ENCODE measurements at places on chromosomes 1 and 21. TPM values are rescaled to one million over a fixed set of nuclear protein-coding genes. Genes with fewer than 3 reads are reported as not detected.

GRCh38 chr1:168114845-168115244 lies 21.9 kb downstream of the GPR161 start:
- no peak for DNase-seq

GRCh38 chr1:169604781-169605560 lies 18.7 kb upstream of the F5 start:
- DNase-seq = no peak

- no peak for DNase-seq
Measured at GRCh38 chr21:34967509-34968289, 81.4 kb downstream of the RUNX1 start.

- DNase-seq = peak; percentile 94
Measured at GRCh38 chr1:74197657-74198552, at the start of the genes FPGT and LRRIQ3. TSS of gene FPGT (plus strand) at chr1:74198242. CDS start at chr1:74198279, 37 bp downstream. TSS of gene LRRIQ3 (minus strand) at chr1:74198176. CDS start at chr1:74183684, 14,492 bp downstream.

DNA sequence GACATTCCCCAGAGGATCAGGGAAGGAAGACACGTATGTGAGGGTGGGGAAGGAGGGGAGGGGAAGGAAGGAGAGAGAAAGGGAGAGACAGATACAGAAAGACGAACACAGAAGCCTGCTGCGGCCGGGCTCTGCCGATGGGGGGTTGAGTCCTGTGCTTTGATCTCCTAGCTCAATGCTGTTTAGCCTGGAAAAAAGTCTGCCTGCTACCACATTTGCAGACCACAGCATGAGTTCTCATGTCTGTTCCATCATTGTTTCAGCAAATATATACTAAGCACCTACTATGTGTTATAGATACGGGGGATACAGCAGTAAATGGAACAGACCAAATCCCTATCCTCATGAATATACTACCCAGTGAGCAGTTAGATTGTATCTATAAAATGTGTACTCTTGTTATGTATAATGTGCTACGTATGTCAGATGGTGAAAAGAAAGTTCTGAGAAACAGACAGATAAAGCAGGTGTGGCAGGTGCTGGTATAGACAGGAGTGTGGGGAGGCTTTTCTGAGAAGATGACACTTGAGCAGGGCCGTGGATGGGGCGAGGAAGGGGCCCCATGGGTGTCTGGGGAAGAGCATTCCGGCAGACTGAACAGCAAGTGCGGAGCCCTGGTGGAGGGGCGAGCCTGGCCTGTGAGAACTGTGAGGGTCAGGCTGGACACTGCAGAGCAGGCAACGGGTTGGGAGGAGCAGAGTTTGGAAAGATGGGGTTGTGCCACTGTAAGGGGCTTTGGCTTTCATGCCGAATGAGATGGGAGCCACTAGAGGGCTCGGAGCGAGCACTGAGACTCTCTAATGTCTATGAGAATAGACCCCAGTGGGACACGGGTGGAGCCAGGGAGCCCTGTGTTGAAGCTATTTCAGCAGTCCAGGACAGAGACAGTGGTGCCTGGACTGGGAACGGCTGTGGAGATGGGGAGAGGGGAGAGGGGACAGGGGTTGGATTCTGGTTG lies 34.1 kb downstream of the KIAA1614 start:
- no peak for DNase-seq

- no peak for DNase-seq
Measured at GRCh38 chr1:30446095-30446494, 277.3 kb downstream of the MATN1 start.

DNA sequence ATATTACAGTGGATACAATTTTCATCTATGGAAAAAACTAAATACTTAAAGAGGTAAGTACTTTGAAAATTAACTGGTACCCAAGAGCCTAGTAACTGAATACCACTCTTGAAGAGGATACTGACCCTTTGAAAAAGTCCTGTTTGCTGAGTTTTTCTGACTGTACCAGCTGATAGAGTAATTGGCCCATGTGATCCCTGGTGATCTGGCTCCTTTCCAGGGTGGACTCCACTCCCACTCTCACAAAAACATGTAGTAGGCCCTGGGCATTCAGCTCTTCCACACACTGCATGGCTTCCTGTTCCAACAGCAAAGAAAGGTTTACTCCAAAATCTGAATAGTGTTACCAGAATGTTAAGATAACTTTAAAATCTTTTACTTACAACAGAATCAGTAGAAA lies 53.6 kb upstream of the HP1BP3 start:
- DNase-seq = peak; percentile 11

GRCh38 chr1:224368409-224368808 lies 11.7 kb downstream of the CNIH4 start:
- no peak for DNase-seq

GRCh38 chr1:204744107-204744779 lies 58.7 kb upstream of the LRRN2 start:
- no peak for DNase-seq

DNA sequence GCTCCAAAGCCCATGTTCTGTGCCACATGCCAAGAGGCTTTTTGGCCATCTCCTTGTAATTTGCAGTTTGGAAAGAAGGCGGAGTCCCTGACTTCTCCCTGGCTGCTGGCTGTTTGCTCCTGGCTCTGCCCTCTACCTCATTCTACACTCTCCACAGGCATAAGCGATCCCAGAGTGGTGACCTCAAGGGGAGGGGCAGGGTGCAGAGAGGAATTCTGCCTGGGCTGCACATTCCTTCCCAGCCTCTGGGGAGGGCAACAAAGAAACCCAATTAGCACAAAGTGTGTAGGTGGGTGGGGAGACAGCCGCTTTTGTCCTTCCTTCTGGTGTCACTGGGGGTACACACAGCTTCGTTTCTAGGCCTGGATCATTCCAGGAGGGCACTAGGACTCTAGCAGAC lies 95.3 kb downstream of the HIVEP3 start:
- peak; percentile 66 for DNase-seq

DNA sequence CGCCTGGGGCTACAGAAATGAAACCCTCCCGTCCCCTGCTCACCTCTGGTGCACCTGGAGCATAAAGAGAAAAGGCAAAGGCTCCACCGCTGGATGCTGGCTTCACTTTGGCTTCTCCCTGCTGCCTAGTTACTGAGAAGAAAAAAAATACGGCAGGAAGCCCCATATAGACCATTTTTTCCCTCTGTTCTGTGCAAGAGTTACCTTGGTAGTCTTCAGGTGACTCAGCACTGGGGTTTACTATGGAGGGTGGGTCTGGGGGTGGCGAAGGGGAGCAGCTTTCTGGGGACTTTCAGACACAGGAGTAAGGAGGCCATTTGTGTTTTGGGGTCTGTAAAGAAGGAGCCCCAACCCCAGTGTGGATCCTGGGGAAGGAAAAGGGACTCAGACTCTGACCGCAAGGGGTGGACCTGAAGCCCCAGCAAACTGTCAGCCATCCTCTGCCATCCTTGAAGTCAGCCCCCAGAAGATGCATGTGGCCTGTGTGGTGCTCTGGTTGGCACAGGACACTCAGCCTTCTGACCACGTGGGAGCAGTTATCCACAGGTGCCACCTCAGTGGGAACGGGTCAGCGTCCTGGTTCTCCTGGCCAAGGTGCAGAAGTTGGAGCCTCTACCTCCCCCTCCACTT lies 25.9 kb upstream of the EPS8L3 start:
- DNase-seq = no peak

GRCh38 chr1:41919764-41920397 lies 1.2 kb upstream of the HIVEP3 start:
- no peak for DNase-seq

Gene SPRR2B
- total RNA-seq = not detected

All from fibroblast of the aortic adventitia (primary cell).